ENCODE measurements at places on chromosomes 1 and 21. TPM values are rescaled to one million over a fixed set of nuclear protein-coding genes. Genes with fewer than 3 reads are reported as not detected.

DNA sequence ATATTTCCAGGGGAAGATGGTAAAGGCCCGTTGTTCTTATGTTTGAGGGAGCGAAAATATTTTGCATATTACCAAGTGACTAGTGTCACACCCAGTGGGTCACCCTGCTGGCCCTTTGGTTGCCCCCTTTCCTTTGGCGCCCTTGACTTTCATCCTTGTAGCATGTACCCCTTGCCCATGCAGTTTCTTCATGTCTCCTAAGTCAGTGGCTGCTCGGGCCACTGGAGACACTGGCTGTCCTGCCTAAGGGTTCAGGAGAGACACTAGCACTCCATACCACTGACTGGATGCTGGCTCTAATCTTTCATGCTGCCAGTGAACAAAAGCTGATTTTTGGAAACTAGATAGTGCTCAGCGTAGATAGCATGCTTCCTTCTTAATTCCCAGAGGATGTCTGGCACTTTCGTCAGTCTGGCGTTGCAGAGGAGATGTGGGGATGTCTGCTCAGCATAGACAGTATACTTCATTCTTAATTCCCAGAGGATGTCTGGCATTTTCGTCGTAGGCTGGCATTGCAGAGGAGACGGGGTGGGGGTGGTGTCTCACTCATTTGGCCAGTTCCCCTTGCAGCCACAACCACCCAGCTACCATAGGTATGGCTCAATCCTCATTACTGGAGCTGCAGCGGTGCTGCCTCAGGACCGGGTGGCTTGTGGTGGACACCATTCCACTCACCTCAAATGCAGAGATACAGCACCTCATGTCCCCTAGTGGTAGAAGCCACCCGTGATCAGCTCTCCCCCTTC lies 770.9 kb upstream of the TPTE start:
- DNase-seq: no peak

DNA sequence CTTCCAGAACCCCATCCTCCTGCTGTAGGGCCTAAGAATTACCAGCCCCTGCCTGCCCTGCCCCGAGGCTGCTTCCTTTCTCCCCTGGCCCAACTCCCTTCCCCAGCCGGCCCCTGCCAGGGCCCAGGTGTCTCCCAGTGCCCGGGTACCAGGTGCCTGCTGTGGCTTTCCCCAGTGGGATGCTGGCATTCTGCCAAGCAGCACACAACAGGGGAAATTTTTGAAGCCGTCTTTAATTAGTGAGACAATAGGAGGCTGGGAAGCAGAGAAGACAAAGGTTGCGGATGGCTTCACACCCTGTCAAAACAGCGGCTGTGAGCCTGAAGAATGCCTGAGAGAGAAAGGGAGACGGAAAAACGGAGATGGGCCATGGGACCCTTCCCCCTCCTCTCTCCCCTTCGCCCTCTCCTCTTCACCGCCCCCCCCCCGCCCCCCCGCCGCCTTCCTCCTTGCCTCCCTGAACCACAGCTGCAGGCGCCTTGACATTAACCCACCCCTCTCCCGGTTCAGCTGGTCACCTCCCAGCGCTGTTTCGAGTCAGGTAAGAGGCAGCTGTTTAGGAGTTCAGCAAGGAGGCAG lies 33.6 kb downstream of the LRRN2 start:
- DNase-seq: no peak

GRCh38 chr1:58406301-58407071 lies 140.0 kb downstream of the OMA1 start:
- no peak for DNase-seq

DNA sequence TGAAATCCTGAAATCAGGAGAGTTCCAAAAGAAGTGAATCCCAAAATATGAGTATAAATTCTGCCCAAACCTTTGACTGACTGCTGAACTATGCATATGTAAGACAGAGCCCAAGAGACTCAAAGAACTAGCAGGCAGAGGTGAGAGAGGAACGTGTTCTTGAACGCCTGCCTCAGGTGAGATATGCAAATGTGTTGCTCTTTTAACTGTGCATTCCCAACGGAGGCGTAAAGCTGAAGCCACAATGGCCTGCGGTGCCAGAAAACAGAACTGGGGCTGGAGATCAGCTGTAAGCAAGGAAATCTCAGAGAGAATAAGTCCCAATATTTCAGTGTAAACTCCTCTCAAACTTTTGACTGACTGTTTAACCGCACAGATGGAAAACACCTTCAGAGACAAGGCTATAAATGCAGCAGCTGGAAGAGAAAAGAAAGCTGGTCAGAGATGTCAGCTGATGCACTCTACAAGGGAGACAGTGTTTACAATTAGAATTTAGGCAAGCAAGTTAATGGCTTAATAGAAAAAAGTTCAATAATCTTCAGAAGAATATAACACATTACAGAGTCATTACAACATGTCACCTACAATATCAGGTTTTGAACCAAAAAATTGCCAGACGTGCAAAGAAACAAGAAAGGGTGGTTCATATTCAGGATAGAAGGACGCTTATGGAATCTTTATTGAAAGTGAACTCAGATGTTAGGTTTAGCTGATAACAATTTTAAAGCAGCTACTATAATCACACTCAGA lies 43.0 kb upstream of the TRIM67 start:
- no peak for DNase-seq

DNA sequence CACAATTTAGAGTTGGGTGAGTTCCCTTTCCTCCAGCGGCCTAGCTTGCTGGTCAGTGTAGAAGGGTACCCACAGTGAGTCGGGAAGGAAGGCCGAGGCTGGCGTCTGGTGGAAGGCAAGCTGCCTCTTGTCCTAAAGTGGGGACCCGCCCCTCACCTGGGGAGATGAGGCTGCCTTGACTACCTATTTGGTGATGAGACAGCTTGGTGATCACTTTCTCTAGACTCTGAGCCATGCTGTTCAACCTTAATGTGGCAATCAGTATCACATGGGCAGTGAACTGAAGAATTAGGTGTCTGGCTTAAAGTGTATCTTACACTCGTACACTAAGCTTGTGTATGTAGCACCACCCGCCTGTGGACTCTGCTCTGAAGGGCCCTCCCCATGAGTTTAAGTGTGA lies 100.7 kb downstream of the COLGALT2 start:
- no peak for DNase-seq

DNA sequence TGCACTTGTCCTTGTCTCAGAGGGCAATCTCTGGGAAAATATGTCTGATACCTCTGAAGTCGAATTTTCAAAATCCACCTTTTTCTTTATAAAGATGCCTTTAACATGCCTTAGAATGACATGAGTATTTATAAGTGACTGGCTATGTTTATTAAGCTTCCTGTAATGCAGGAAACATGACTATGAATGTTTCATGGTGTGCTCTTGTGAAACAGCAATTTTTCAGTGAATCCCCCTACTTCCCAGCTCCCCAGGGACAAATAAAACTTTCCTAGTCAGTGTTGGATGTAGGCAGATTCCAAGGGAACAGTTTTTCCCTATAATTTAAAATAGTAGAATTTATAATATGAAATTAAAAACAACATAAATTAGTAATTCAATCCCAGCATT lies 437.0 kb downstream of the LMO4 start:
- DNase-seq: no peak

GRCh38 chr1:169809370-169810095 lies 14.8 kb upstream of the METTL18 start:
- no peak for DNase-seq

GRCh38 chr1:10691740-10692125 lies 104.7 kb downstream of the CASZ1 start:
- DNase-seq: no peak

DNA sequence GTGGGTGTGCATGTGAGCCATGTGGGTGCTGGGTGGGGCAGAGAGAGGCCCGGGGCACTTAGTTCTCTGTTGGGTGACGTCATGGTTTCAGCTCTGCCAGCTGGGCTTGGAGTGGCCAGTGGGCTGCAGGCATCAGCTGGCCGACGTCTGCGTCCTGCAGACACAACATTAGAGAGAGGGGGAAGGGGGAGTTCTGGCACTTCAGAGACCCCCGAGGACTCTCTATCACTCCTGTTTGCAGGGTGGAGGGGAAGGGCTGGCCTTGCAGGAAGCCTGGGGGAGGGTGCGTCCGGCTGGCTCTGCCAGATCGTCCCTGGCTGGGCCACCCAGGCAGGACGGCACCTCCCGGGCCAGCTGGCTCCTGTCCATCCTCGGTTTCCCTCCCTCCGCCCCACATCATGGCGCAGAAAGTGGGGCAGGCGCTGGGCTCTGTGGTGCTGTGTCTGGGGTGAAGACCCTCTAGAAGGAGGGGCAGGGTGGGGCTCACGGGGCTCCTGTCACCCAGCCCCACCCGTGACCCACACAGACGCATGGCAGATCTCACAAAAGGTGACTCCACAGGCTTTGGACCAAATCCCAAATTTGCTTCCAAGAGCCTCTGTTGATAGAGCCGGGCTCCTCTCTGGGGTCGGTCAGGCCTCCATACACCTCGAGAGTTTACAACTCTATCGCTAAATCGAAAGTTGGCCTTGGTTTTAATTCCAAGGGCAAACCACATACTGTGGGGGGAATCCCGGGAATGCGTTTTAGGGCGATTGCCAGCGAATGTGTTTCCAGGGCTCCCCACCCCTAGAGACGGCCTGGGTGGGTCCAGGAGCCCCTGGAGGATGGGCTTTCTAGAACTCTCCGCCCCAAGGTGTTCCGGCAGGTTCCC lies 73.4 kb upstream of the TTC34 start:
- DNase-seq: no peak

DNA sequence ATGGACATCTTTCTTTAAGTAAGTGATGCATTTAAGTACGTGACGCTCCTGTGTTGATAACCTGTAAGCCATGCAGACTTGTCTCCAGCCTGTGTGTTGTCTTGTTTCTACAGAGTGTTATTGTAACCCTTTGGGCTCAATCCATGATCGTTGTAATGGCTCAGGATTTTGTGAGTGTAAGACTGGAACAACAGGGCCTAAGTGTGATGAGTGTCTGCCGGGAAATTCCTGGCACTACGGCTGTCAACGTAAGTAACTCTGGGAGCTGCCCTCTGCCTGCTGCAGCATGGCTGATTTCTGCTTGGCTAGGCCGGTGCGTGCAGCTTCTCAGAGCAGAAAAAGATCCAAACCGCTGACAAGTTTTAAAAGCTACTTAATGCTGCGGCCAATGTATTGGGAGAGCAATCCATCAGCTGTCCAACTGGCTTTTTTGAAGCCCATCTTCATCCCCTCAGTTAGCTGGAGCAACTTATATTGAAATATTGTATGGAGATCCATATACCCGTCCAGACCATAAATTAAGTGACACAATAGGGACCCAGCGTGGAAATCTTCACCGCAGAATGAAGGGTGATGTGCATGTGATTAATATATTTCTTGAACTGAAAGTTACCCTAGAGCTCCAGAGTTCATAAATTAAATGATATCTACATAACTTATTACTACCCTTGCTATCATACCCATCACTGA lies 295.9 kb downstream of the NTNG1 start:
- DNase-seq: no peak

- no peak for DNase-seq
Observed at GRCh38 chr1:234683127-234683860, 73.3 kb upstream of the IRF2BP2 start.

DNA sequence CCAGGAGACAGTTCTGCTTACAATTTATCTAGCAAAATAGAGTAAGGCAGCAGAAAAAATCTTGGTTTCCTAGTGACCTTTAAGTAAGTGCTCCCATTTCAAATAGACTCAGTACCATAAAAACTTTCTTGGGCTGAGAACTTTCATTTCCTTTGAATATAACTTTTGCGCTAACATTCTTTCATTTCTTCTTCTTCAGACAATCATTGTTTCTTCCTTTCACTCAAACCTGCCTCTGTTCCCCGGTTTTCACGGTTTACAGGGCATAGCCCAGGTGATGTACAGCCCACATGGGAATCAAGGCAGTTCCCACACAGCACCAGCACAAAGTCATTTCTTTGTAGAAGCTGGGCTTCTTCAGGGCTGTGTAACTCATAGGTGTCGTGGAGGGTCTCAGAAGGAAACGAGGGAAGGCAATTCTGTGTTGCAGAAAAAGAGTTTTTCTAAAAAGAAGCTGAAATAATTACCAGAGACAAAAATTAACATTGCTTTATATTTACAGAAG lies 611.6 kb downstream of the SMYD3 start:
- DNase-seq: no peak

GRCh38 chr1:151993084-151993733 lies 450 bp downstream of the S100A10 start:
- DNase-seq: peak; percentile 58

DNA sequence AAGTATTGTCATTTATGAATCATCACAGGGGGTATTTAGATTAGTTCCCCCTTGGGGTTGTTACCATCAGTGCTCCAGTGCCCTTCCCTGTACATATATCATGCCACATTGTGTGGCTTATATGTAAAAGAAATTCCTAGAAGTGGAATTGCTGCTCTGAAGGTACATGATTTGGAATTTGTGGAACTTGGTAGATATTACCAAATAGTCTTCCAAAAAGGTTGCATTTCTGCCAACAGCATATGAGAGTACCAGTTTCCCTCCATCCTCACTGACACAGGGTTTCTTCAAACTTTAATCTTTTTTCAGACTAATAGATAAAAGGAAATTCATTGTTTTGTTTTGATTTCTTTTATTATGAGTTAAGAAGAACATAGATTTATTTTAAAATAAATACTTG lies 41.3 kb downstream of the AKNAD1 start:
- DNase-seq: no peak

- DNase-seq: no peak
Observed at GRCh38 chr1:116435806-116436610, 63.0 kb downstream of the ATP1A1 start.

DNA sequence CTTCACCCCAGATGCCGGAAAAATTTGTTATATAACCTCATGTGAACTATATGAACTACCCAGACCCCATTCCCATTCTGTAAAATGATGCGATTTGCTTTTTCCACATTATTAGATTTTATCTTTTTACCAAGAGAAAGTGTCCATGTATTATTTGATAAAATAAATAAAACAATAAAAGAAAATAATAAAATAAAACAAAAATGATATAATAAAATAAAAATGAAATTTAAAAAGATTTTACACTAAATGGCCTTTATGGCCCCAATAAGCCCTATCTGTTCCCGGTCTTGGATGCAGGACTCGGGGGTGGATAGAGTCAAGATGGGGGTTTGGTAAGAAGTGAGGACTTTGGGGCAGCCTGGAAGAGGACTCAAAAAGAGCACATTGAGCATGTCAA lies 357.2 kb downstream of the MATN1 start:
- DNase-seq: no peak

DNA sequence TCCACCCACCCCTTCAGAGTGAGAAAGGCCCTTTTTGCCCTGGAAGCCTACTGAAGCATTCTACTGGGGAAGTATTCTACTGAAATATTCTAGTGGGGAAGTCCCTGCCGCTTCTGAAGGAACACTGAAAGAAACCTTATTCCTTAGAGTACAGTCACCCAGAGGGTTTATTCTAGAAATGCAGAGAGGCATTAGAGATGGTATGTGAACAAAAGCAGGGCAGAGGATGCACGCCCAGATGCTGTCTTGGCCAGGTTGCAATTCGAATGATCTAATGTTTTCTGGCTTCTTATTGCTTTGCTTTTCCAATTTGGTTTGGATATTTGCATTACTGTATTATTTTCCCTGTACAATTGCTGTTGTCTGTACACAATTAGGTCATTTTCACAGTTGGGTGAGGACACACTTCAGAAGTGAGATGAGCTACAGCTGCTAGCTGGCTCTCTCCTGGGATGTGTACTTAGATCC lies 37.1 kb downstream of the CCN1 start:
- DNase-seq: no peak

GRCh38 chr21:31347435-31348032 lies 3.5 kb upstream of the TIAM1 start:
- DNase-seq: no peak

The FCGR3A gene
- 21.0 TPM for total RNA-seq

The DNM3 gene
- total RNA-seq: 1.2 TPM

The ZNF672 gene
- 35.6 TPM for total RNA-seq

The CD101 gene
- 0.87 TPM for total RNA-seq

The CLEC20A gene
- not detected for total RNA-seq

The ALPL gene
- total RNA-seq: 11.7 TPM
